Uterus (tissue), 4 donors: ENCODE measurements at places on chromosomes 6 and 20. TPM values are rescaled to one million over a fixed set of nuclear protein-coding genes. Genes with fewer than 3 reads are reported as not detected.

Gene GLP1R
- total RNA-seq = not detected

Gene MCCD1
- total RNA-seq = not detected

DNA sequence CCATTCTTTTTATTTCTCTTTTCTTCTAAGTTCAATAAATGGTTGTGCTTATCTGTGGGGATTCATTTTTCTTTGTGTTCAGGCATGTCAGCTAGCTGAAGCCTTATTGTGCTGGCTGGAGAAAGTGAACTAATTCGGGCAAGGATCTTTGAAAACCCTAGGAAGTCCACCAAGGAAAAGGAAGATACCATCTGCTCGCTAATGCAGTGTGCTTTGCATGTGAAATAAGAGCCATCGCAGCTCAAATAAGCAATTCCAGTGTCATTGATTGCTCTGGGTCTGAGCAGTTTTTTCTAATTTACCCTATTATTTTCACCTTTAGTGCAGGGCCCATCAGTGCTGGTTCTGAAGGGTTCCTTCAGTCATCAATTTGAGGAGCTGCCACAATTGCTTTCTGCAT is 309.4 kb upstream of the SOX4 start:
- no peak for DNase-seq

GRCh38 chr6:24357336-24358218 is at the start of gene DCDC2:
TSS of gene DCDC2 (minus strand) at chr6:24358059. CDS start at chr6:24357750, 309 bp downstream.
- no peak for DNase-seq

GRCh38 chr6:104031346-104031745 is 828.4 kb downstream of the HACE1 start:
- no peak for DNase-seq

Gene SALL4
- not detected for total RNA-seq

DNA sequence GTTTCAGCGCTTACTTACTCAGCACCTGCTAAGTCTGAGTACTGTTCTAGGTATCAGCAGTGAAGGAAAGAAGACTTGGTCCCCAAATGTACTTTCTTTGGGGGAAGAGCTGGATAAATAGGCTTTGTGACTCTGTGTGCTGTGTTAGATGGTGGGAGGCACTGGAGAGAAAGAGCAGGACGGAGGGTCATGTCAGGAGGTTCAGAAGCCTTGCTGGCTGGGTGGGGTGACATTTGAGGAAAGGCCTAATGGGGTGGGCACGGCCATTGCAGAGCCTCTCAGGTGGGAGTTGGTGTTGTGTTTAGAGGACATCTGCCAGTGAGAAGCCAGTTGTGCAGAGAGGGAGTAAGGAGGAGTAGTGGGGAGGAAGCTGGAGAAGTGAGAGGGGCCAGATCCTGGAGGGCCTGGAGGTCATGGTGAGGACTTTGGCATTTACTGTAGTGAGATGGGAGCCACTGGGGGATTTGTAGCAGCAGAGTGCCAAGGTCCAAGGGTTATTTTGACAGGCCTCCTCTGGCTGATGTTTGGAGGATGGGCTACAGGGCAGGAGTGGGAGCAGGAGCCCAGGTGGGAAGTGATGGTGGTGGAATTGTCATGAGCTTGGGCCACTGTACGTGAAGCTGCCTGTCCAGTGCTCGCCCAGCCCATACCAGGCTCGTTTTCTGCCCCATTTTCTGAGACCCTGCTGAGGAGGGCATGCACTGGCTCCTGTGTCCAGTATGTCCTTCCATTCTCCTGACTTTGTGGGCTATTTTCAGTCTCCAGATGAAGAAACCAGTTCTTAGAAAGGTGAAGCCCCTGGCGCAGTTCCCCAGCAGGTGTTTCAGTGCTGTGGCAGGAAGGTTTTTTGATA is 886 bp downstream of the SDCBP2 start:
- no peak for DNase-seq

DNA sequence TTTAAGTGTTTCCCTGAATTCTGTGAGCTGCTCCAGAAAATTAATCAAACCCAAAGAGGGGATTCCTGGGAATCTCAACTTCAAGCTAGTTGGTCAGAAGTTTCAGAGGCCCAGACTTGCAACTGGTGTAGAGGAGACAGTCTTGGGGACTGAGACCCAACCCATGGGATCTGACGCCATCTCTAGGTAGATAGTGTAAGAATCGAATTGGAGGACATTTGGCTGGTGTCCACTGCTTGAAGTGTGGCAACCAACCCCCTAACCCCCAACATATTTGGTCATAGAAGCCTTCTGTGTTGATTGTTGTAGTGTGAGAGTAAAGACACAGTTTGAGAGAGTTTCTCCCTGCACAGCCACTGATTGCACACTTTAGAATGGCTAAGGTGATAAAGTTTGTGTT is 103.5 kb upstream of the CARMIL1 start:
- no peak for DNase-seq

Gene EYA4
- 8.8 TPM for total RNA-seq
